Bone marrow (tissue), 2 donors: ENCODE measurements at places on chromosomes 11 and 22.

DNA sequence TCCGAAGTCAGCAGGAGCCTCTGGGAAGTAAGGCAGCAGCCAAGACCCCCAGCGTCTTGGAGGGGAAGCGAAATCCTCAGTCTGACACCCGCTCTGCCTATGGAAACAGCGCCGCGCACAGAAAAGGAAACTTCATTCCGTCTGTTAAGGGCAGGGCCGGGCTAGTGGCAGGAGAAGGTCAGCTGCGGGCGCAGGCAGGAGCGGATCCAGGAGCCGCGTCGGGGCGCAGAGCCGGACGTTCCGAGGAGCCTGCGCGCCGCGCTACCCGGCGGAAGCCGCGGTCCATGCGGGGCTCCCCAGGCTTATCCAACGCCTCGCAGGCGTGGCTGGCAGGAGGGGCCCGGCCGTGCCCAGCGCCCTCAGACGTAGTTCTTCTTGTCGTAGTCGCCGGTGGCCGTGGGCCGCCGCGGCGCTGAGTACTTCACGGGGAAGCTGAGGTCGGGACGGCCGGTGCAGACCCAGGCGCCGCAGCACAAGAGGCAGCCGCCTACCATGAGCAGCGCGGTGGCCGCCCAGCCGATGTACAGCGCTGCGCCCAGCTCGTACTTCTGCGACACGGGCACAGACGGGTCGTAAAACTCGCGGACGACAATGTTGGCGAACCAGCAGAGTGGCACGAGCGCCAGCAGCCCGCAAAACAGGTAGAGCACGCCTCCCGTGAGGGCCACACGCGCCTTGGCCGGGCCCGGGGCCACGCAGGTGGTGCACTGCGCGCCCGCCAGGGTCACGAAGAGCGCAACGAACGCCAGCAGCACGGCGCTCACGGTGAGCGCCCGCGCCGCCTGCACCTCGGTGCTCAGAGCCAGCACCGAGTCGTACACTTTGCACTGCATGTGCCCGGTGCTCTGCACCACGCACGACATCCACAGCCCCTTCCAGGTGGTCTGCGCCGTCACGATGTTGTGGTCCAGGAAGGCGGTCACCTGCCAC is 705 bp downstream of the CLDN5 start:
- DNase-seq: no peak

DNA sequence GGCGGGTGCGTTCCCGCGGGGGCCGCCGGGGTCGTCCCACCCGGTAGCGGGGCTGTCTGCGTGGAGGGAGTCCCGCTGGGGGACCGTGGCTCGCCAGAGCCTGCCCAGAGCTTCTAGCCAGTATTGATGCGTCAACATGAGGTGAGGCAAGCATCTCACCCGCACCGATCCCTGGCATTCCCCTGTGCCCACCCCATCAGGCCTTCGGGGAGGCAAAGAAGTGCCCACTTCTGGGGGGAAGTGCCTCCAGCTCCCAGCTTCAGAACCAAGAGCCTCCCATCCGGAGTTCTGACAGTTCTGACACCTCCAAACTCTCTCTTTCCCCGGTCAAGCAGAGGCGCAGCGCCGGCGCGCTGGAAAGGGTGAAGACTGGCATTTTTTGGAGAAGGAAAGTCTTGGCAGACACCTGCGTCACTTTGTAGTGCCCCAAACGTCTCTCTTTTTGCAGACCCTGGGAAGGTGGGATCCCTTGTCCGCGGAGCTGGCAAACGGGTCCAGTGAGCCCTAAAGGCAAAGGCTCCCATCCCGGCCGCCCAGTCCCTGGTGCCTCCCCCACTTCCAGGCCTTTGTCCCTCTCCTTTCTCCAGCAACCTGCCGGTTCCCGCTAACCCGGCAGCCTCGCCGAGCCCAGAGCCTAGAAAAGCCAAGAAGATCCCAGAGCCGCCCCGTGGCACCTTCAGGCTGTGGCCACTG is 3.2 kb upstream of the PAX6 start:
- no peak for DNase-seq

- DNase-seq: no peak
Observed at GRCh38 chr22:46800102-46800857, 37.8 kb downstream of the TBC1D22A start.

GRCh38 chr11:105024394-105024793 is 1.4 kb upstream of the CASP5 start:
- no peak for DNase-seq

- DNase-seq: no peak
Observed at GRCh38 chr11:90332415-90332814, 109.6 kb upstream of the CHORDC1 start.

DNA sequence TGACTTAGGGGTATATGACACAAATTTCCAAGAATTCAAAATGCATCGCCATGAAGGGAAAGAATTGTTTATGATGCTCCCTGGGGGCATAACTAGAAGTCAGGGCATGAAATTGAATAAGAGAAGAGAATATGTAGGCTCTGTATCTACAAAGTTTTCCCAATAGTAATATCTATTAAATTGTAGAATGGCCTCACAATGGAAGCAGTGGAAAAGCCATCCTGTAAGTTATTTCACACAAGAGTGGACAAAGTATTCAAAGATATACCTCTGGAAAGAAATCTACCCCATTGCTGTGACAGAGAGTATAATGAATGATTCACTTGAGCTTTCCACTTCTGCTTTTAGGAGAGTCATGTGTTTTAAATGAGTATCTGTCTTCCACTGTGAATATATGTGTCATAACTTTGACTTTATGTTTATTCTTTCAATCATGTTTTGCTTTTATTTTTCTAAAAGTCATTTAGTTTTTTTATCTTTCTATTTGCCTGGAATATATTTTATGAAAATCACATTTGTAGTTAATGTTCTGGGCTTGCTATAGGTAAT is 65.7 kb upstream of the DDI1 start:
- DNase-seq: no peak
